ENCODE measurements at places on chromosomes 3 and 15. TPM values are rescaled to one million over a fixed set of nuclear protein-coding genes. Genes with fewer than 3 reads are reported as not detected.

DNA sequence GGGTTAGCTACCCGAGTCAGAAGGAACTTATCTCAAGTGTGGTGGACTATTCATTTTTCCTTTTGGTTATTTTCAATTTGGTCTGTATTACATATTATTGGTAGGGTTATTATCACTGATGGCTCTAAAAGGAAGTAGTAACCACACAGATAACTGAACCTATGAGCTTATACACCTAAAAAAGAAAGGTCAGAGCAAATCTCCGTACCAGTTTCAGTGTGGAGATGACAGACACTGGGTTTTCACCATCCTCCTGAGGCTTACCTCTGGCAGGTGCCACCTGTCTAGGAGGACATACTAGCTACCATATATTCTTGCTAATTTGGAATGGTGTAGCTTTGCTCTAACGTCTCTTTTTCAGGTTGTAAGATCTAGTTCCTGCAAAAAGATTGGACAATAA is 10.2 kb downstream of the GAP43 start:
- no peak for DNase-seq

DNA sequence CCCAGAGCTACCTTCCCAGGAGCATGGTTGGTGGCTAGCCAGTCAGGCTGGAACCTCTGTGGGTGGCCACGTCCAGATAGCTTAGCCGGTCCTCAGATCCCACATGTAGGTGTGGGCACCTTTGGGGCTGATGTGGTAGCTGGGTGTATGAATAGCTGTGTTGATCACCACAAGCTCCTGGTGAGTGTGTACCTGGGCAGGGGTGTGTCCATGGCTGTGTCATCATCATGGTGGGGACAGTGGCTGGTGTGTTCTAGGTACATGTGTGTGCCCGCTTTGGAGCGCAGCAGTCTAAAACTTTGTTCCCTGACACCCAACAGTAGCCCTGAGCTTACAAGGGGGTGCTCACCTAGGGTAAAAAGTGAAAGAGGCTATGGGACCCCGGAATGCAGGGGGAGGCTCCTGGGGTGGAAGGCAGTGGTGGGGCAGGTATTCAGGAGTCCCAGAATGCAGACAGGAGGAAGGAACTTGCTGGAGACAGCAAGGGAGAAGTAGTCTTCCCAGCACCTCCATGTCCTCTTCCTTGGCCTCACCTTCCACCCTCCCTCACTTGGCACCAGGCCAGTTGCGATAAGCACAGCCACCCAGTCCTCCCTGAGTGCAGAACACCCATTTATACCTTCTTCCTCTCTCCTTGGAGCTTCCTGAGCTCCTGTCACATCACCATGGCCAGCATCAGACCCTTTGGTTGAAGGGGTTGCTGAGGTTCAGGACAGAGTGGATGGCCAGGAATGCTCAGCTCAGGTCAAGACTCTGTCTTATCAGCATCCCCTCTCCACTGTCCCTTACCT is 1.2 kb downstream of the CISH start:
- DNase-seq, result no peak

DNA sequence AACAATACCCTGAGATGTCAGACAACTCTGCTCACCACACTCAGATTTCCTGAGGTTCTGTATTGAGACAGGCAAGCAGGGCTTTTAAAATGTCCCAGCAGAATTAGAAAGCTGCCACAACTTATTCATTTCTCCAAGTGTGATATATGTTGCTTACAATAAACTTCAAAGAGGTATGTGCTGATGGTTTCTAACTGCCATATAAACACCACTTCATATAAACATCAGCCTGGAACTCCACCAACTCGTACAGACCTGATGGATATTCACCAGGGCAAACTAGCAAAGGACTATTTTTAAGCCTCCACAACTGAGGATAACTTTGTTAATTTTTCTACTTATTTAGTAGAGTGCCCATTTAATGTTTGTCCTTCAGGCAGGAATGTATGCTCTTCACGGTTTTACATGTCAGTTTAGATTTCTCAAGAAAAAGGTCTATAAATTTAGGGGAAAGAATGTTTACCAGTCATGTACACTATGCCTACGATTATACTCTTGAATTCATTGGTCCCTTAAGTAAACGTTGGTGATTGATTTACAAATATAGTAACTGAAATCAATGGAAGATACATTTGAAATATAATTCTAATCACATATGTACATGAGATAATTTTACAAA is 109.6 kb upstream of the ABI3BP start:
- DNase-seq, result no peak

DNA sequence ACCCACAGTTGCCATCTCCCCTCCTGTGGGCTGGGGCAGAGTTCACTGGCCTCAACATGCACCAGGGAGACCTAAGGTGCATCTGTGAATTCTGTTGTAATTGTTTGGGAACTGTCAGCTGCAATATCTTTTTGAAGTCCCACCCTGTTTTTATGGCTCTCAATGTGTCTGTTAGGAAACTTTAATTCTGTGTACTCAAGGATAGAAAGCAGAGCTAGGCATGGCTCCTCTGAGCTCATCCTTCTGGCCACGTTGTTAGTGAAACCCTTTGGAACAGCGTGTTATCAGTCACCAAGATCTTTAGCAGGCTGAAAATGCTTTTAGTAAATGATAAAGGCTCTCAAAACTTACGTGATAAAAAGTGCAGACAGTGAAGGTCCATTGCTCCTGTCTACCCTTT is 33.6 kb upstream of the MTMR10 start:
- DNase-seq, result no peak

DNA sequence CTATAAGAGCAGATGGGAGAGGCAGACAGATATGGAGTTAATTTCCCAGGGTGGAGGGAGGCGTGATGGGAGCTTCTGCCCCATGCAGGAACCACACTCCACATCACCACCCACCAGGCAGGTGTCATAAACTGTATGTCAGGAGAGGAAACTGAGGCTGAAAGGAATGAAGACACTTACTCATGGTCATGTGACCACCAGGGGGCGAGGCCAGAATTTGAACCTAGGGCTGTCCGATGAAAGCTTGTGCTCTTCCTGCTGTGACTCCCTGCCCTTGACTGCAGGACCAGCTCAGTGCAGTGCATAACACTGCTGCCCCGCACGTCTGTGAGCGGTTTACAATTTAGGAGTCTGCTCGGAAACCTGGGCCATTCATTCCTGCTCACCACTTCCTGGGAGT is 28.8 kb downstream of the NUP210 start:
- no peak for DNase-seq

- DNase-seq, result no peak
Observed at GRCh38 chr3:156764751-156765150, 61.4 kb upstream of the LEKR1 start.

DNA sequence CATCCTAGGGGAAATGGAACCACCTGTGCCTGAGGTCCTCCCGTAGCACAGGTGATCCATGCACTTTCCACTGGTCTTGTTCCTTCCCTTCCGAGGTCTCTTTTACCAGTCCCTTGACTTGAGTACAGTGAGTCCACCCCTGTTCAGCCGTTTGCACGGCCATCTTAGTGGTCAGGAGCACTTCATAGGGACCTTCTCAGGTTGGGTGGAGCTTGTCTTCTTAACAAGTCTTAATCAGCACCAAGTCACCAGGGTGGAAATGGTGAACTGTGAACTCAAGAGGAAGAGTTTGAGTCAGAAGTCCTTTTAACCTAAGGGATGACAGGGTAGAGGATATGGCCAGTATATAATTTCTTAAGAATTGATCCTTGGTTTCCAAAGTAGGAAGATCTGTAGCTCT is 21.4 kb downstream of the ARL8B start:
- DNase-seq, result no peak

GRCh38 chr15:98744506-98744905 is 96.2 kb downstream of the IGF1R start:
- no peak for DNase-seq

GRCh38 chr15:54605043-54605442 is 591.7 kb downstream of the RSL24D1 start:
- DNase-seq, result no peak

The CPN2 gene
- total RNA-seq, result not detected

The DUOX2 gene
- total RNA-seq, result 1.5 TPM

The GANC gene
- total RNA-seq, result 39.3 TPM

The SPSB4 gene
- 5.6 TPM for total RNA-seq

The PDIA3 gene
- 167 TPM for total RNA-seq
